Renal cortex interstitium (tissue), 15 donors: ENCODE measurements at places on chromosomes 4 and X. TPM values are rescaled to one million over a fixed set of nuclear protein-coding genes. Genes with fewer than 3 reads are reported as not detected.

- no peak for DNase-seq
These were observed 61.9 kb downstream of the SLC9A6 start for GRCh38 chrX:136047016-136047642.

DNA sequence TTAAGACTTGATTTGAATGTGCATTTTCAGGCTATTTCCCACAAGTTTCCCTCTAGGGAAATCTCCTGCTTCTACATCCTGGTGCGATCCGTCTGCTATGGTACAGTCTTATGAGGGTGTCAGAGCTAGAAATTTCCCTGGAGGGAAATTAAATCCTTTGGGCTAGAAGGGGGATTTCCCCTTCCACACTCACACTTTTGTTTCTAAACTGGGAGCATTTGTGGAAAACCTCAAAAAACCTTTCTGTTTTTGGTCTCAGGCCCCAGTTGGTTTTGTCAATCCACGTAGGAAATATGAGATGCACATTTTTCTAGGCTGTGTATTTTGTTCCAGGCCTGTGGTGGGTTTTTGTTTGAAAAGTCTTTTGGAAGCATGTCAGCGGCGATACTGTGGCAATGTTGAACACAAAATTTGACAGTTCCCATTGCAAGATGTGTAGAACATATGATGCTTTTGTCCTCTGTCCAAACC lies 17.8 kb downstream of the HMGB3 start:
- no peak for DNase-seq

GRCh38 chr4:15420642-15421041 lies 7.2 kb upstream of the C1QTNF7 start:
- no peak for DNase-seq

DNA sequence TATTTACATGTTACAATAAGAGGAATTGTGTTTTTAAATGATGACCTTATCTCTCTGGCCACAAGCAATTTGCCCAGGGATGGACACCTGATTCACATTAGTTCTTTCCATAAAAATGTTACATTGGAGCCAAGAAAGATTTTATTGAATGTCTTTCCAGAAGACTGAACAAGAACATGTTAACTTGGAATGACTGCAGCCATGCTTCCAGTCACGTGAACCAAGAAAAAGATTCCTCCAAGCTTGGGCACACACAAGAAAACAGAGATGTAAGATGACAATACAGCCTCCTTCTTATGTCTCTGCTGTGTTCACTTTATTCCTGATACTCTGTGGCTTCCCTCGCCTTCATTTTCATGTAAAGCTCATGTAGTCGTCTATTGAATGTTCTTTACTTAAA lies 737.6 kb downstream of the TRIML1 start:
- no peak for DNase-seq

DNA sequence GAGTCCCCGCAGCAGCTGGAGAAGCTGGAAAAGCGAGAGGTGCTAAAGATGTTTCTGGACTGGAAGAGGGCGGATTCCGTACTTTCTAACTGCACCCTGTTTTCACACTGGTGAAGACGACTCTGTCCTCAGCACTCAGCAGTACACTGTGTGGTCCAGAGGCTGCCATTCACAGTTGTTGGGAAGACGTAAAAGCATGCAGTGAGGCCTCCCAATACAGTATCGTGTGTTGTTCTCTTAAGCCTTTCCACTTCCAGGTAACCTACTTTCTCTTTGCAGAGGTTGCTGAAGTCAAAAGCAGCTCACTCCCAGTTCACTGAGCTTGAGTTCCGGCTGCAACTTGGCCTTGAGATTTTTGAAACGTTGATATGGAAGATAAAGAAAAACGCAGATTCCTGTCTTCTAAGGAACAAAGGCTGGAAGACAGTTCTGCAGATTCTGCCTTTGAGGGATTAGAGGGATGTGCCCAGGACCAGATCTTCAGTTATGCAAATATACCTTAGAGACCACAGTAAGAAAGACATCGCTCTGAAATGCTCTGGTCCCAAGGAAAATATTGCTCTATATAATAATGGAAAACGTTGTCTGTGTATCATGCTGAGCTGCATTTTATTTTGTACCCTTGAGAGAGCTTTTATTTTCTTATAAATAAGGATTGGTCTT lies 540.9 kb downstream of the TRIML1 start:
- DNase-seq: no peak

The SSX4 gene
- not detected for polyA plus RNA-seq
